Astrocyte of the hippocampus (primary cell): ENCODE measurements at places on chromosomes 1 and 21.

DNA sequence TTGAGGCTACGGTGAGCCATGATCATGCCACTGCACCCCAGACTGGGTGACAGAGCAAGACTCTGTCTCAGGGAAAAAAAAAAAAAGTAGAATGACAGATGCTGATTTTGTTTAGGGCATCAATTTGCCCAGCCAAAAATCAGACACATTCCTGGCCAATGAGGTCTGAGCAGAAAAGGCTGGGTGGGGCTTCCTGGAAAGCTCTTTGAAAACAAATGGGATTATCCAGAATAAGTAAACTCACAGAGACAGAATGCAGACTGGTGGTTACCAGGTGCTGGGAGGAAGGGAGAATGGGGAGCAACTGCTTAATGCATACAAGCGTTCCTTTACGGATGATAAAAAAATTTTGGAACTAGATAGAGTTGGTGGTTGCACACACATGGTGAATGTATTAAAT lies 10.1 kb upstream of the CITED4 start:
- no peak for DNase-seq

DNA sequence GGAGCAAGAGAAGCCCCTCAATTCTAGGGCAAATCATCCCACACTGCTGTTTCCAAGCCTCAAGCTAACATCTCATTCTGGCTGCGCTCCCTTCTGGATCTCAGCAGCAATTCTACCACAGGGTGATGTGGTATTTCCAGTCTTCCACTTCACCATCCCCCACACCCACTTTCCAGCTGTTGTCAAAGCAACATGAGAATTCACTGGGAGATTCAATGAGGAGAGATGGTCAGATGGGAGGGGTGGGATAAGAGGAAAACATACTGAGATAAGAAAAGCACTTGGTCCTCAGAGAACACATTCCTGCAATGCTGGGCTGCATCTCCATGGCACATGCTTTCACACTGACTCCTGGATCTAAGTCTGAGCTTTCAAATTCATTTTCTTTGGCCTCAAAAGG lies 47.3 kb upstream of the LRRC52 start:
- DNase-seq, result no peak

DNA sequence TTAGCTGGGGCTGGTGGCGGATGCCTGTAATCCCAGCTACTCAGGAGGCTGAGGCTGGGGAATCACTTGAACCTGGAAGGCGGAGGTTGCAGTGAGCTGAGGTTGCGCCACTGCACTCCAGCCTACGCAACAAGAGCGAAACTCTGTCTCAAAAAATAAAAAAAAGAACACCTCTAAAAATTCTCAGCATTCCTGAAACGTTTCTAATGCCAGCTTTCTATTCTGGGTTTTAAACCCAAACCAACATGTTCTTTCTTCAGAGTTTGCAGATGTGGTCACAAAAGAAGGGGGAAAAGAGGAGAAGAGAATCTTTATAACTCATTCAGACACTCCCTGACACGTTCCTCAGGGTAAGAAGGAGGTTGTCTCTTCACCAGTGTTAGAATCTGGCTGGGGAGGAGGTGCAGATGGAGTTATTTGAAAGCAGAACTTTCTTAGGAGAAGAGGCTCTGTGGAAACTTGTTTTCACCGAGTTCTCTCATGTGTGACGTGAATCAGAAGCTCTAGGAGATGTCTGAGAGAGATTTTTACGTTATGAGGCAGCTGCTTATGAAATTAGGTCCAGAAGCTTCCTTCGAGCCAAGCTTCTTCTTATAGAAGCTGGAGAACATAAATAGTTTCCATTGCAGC lies 17.8 kb upstream of the CNR2 start:
- peak; percentile 72 for DNase-seq

GRCh38 chr1:155169541-155169940 lies 3.6 kb downstream of the KRTCAP2 start:
- no peak for DNase-seq

DNA sequence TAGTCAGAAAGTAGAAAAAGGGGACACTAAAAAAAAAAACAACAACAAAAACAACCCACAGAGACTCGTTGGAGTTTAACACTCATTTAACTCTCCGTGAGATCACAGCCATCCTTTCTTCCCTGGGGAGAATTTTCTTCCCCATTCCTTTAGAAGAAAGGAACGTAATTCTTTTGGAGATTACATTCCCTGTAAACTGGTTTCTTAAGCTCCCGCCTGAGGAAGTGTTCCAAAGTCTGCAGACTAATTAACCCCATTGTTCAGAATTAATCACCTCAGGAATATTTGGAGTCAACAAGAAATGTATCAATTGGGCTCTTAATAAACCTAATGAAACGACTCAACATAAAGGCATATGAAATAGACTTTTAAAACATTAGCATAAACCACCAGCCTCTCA lies 228.2 kb upstream of the CSF3R start:
- no peak for DNase-seq

GRCh38 chr1:94713472-94714141 lies 106.5 kb upstream of the SLC44A3 start:
- DNase-seq, result peak; percentile 82

GRCh38 chr1:150513351-150513791 lies 2.2 kb upstream of the FALEC start:
- DNase-seq, result no peak

GRCh38 chr1:153367090-153367489 lies 8.3 kb downstream of the S100A12 start:
- no peak for DNase-seq
